ENCODE measurements at places on chromosomes 2 and 18.

DNA sequence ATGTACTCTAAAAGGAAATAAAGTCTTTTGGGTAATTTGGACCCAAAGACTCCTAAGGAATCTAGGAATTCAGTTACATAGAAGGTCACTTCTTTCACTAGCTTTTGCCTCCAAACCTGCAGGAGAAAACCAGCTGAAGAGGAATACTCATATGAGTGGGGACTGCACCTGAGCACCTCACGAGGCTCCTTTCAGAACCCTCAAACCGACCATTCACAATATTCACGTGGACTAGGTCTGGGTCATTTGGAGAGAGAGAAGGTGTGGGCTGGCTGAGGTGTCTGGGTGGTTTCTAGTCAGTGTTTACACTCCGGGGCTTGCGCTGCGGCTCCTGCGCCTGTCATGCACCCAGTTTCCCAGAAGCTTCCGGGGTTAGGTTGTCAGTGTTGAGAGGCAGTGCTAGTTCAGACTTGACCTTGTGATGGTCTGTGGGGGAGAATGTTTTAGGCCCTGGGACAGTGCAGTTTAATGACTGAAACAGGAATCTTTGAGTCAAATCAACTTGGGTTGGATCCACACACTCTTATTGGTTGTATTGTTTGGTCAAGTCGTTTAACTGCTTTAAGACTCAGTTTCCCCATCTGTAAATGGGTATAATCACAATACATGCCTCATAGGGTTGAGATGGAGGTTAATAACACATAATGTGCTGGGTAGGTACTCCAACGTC is 78.4 kb downstream of the LIMS1 start:
- DNase-seq = no peak

GRCh38 chr2:48050711-48051110 is 144.4 kb upstream of the FBXO11 start:
- DNase-seq = no peak

DNA sequence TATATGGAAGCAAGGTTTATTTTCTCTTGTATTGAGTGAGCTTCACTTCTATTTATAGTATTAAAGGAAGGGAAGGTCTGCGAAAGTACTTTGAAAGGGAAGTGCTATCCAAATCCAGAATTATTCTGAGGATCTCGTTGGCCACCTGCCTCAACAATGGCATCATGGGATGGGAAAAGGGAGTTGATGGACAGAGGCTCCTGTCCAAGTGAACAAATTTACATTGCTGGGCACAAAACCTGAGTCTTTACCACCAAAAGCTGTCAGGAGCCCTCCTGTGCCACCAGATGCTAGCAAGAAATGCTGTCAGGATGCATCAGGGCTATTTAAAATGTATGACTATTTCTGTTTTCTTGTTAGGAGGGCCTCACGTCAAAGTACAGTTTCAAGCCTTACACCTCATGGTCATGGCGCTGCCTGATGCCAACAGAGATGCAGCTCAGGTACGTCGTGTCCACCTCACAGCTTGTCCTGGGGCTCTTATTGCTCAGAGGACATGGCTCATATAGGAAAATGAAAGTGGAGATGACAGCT is 157.3 kb downstream of the ARHGAP28 start:
- DNase-seq = no peak

DNA sequence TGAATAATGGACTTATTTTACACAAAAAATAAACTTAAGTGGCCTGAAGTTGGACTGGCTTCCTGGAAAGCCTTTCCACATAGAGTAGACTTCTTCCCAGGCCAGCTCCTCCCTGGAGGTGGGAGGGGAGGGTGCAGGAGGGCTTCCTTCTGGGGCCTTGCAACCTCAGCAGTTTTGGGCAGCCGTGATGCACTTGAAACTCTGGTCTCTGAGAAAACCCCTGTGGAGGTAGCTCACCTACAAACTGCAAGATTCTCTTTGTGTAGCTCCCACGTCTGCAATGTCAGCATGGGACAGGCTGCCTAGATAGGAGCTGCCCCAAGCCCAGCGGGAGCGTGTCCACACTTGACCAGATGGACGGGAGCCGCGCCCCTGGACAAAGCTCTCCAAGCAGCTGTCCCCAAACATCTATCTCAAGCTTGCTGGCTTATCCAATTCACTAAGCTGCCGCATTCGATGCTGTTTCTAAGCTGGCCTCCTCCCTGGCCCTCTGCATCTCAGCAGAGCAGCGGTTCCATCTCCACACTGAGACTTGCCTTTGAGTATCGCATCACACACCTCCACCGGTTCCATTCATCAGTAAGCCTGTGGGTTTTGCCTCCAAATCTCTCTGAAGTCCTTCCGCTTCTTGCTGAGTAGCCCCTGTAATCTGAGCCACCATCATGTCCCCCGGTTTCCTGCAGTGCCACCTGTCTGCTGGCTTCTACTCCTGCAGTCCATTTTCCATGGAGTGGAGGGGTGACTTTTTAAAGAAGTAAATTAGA is 1.6 kb upstream of the LPIN1 start:
- DNase-seq = no peak

- DNase-seq = no peak
Measured at GRCh38 chr2:74001781-74002504, 17.2 kb downstream of the TET3 start.

DNA sequence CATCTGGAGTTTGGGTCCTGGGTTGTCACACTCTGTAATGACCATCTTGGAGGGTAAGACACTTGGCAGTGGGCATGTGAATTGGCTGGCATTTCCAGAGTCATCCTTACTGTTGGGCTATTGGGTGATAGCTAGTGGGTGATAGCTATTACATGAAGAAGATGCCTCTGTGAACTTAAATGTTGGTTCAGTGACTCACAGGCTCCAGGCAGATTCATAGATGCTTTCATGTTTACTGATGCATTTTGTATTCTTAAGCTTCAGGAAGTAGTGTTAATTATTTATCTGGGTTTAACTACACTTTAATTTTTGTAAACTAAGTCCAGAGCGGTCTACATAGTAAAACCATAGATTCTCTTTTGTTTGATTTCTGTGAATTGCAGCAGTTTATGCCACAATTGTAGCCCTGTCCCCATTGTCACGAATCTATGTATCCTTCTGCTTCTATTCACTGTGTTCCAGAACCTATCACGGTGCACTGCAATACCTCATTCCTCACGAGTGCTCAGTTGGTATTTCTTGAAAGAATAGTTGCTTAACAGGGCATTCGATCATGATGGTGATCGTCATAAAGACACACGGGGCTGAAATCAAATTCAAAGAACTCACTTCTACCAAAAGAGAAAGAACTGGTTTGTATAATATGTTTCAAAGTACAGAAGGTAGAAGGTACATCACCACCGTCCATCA is 79.7 kb downstream of the GBX2 start:
- DNase-seq = no peak

DNA sequence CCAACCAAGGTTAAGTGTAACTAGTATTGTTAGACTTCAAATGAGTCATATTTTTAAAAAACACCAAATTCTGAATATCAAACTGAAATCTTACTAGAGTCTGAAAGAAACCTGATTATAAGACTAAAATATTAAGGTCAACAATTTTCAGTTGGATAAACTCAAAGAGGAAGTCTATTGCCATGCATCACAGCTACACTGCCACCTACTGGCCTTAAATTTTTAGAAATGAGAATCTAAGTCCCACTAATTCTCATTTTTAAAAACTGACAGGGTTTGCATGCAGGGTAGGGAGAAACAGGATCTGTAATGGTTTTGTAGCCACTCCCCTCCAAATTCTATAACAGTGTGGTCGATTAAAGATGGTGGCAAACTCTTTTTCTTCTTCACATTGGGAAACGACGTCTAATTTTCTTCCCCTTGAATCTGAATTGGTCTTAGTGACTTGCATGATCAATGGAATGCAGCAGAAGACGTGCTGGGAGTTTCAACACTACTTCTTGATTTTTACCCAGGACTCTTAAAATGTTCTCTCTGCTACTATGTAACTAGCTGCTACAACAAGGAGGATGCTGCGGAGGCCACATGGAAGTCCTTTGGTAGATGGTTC is 176.1 kb upstream of the SESTD1 start:
- peak; percentile 45 for DNase-seq

DNA sequence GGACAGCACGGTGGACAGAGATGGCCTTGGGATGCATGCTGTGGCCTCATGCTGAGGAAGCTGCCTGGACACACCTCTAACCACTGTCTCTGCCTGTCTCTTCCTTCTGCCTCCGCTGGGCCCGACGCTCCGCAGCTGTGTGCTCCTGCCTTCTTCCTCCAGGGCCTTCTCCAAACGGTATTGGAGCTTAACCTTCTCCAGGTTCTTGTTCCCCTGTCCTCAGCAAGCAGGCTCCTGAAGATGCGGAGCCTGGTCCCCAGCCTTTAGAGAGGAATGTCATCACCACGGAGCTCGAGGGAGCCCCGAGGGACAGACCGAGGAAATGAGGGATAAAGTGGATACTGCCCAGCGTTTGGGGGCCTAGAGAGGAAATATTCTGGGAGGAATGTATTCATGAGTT is 155.1 kb downstream of the DYSF start:
- DNase-seq = no peak

DNA sequence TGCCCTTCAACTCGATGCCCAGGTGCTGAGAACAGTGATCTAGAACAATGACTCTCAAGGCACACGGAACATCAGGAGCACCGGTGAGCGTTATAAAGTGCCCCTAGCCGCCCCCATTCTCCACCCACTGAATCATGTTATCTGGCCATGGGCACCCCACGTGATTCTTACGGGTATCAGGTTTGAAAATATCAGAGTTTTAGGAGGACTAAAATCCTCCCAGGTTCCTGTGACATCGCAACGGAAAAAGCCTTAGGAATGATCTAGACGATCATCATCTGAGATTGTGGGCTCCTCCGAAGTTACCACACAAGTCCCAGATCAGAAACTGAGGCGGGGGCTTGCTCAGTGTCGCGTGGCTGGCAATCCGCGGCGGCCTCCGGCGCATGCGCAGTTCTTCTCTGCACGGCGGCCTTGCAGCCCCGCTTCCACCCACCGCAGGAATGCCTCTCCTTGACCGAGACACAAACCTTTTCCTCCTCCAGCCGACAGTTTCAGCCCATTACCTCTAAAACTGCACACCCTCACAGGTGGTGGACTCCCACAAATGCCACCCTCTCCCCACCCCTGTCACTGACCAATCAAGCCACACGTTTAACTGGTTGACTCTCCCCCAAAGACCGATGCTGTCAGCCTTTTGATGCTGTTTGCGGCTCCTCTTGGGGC is 5.8 kb upstream of the MRPL33 start:
- no peak for DNase-seq

- DNase-seq = no peak
Measured at GRCh38 chr18:45497595-45498286, 117.5 kb upstream of the SLC14A2 start.

- DNase-seq = no peak
Measured at GRCh38 chr2:132651115-132652045, 18.6 kb downstream of the LYPD1 start.

- DNase-seq = no peak
Measured at GRCh38 chr2:136420346-136420745, 302.4 kb upstream of the CXCR4 start.

DNA sequence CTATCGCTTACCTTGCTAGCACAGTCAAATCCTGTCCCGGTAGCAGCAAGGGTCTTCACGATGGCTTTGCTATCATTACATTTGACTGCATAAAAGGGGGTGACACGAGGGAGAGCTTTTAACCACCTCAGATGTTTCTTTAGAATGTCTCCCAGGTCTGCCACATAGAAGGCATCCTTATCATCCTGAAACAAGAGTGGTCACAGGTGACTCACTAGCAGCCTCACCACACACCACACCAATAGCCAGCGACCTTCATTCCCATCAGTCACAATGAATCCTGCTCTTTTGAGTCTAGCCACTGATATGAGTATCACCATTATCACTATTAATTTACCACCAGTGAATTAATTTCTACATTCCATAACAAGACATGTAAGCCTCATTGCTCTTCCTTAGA is 3.7 kb downstream of the ODC1 start:
- DNase-seq = no peak

DNA sequence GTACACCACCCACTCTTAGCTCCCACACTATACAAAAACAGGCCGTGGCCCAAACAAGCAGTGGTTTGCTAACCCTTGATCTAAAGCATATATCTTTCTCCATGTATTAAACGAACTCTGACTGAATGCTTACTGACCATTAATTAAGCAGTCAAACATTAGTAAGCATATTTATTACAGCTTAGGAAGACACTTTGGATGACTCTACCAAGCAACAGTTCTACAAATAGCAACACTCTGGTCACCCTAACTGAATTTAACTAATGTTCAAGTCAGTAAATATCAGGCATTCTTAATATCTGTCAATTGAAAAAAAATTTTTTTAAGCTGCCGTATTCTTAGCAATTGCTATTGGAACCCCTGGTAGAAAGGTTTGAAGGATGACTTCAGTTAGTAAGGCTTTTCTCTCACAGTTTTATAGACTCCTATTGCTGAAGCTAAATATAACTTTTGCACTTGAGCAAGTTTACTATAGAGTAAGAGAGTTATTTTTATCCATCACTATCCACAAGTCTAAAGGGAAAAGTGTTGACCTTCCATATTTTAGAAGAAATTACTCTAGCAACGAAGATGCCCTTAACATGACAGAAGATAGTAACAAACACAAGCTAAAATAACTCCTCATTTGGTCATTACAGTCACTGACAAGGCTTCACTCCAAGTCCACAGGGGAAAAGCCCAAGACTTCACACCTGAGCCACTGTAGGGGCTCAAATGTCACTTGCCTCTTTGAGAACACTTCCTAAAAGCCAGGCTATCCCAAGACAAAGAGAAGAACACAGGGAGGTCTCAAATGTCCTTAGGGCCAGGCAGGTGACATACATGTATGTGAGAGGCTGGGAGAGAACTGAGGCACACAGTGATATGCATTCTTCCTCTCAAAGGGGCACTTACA is 74.4 kb downstream of the RTN4 start:
- DNase-seq = no peak

All from hippocampal formation (tissue), 2 donors.